ENCODE measurements at places on chromosomes 13 and 19.

- no peak for DNase-seq
Observed at GRCh38 chr13:112205990-112206389, 139.0 kb downstream of the SOX1 start.

- DNase-seq = peak; percentile 69
Observed at GRCh38 chr19:40165362-40165937, 25.8 kb upstream of the MAP3K10 start.

GRCh38 chr19:11626252-11626651 lies 29.0 kb downstream of the ZNF627 start:
- DNase-seq = no peak

- no peak for DNase-seq
Observed at GRCh38 chr13:85601526-85601925, 197.7 kb downstream of the SLITRK6 start.

GRCh38 chr19:43798546-43799409 lies 3.5 kb downstream of the LYPD5 start:
- DNase-seq = peak; percentile 40

- DNase-seq = no peak
Observed at GRCh38 chr19:12287958-12288500, 6.7 kb downstream of the ZNF44 start.

DNA sequence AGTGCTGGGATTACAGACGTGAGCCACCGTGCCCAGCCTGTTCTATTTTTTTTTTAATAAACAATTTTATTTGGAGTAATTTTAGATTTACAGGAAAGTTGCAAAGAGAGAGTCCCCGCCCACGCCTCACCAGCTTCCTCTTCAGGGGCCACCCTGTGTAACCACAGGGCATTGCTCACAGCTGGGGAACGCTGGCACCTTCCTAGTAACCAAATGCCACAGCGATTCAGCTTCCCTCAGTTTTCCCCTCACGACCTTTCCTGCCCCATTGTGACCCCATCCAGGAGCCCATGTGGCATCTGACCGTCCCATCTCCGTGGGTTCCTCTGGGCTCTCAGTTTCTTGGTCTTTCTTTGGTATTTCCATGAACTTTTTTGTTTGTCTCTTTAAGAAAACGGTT lies 83.9 kb downstream of the GNG7 start:
- DNase-seq = peak; percentile 66

- peak; percentile 81 for DNase-seq
Observed at GRCh38 chr19:46728693-46729339, 11.9 kb upstream of the PRKD2 start.

DNA sequence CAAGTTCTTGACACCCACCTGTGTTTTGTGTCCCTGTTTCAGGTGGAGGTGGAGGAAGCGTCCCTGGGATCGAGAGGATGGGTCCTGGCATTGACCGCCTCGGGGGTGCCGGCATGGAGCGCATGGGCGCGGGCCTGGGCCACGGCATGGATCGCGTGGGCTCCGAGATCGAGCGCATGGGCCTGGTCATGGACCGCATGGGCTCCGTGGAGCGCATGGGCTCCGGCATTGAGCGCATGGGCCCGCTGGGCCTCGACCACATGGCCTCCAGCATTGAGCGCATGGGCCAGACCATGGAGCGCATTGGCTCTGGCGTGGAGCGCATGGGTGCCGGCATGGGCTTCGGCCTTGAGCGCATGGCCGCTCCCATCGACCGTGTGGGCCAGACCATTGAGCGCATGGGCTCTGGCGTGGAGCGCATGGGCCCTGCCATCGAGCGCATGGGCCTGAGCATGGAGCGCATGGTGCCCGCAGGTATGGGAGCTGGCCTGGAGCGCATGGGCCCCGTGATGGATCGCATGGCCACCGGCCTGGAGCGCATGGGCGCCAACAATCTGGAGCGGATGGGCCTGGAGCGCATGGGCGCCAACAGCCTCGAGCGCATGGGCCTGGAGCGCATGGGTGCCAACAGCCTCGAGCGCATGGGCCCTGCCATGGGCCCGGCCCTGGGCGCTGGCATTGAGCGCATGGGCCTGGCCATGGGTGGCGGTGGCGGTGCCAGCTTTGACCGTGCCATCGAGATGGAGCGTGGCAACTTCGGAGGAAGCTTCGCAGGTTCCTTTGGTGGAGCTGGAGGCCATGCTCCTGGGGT lies 16.7 kb downstream of the PRAM1 start:
- DNase-seq = no peak

DNA sequence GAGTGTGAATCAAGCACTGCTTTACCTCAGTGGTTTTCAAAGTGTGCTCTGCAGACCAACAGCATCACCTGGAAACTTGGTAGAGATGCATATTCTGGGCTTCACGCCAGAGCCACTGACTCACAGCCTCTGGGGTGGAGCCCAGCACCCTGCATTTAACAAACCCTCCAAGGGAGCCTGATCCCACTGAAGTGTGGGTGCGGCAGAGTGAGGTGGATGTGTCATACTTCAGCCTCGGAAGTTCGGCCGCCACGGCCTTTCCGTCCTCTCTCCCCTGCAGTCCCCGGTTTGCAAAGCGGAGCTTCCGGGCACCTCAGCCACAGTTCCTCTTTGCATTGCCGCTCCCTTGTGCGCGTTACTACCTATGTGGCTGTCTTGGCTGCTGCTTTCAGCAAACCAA lies 33.3 kb upstream of the MICU2 start:
- DNase-seq = peak; percentile 36

DNA sequence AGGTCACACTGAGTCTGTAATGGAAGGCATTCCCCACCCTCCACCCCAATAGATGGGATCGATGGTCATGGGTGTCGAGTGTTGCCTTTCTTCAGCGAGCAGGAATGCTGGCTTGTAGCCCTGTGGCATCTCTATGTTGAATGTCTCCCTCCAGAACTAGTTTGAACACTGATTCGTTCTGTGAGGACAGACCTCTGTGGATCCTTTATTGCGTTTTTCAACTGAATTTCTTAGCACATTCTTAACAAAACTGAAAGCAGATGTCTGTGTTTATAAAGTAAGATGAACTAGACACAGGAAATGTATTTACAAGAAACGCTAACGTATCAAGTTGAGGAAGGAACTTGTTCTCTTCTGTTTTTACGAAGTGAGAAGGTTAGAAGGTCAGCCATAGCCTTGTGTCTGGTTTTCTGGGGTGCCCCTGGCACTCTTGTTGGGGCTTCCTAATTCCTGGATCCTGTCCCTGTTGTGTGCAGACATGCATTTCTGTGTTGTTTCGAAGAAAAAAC lies 36.8 kb upstream of the TM9SF2 start:
- DNase-seq = no peak

GRCh38 chr13:49112782-49113525 lies 107.2 kb upstream of the MLNR start:
- no peak for DNase-seq
